Stimulated activated CD4-positive, alpha-beta T cell treated with anti-CD3 and anti-CD28 coated beads, Interleukin-2, amount 100 ng/mL, for 48 hours (primary cell): ENCODE measurements at places on chromosomes 12 and 14.

DNA sequence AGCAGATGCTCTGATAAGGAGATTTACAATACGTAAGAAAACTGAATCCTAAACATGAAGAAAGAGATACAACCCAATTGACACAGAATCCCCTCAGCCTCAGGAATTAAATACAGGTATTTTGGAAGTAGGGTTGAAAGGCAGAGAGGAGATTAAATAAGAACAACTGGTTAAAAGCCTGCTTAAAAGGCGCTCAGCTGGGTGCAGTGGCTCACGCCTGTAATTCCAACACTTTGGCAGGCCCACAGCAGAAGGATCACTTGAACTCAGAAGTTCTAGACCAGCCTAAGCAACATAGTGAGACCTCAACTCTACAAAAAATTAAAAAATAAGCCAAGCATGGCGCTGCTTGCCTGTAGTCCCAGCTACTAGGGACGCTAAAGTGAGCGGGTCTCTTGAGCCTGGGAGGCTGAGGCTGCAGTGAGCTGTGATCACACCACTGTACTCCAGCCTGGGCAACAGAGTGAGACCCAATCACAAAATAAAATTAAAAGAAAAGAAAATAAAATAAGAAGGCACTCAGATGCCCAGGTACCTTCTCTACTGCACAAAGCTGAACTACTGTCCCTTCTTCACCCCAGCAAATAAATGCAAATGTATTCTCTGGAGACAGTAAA is 32.9 kb downstream of the MED13L start:
- no peak for DNase-seq

DNA sequence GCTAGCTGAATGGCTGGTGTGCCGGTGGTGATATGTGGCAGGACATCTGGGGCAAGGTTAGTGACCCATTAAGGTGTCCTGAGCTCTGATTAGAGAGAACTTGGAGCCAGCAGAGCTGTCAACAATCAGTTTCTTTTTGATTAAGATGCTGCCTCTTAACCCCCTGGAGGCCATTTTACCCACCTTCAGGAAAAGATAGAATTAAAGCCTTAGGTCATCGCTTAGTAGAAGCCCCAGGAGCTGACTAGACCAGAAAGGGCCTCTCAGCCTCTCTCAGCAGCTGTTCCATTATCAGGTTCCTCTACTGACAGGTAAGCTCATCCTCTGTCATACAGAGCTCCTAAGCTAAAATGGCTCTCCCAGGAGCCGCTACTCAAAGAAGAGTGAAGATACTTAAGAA is 339.0 kb downstream of the FUT8 start:
- no peak for DNase-seq

- no peak for DNase-seq
Measured at GRCh38 chr12:62689042-62689839, 222.6 kb downstream of the MON2 start.

DNA sequence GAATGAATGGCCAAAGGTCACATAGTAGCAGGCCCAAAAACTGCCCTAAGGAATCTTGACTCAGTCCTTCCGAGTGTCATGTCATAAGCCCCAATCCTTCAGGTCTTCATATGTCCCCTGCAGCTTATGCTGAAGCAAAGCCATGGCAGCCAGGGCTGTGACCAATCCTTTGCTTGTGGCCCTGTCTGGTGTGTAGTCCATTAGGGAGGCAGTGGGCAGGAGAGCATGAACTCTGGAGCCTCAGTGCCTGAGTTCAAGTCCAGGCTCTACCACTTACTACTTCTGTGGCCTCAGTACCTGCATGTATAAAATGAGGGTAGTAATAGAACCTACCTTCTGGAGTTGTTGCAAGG is 20.3 kb downstream of the PLEKHG3 start:
- no peak for DNase-seq

GRCh38 chr12:26298785-26299621 is 103.6 kb downstream of the SSPN start:
- DNase-seq = no peak

DNA sequence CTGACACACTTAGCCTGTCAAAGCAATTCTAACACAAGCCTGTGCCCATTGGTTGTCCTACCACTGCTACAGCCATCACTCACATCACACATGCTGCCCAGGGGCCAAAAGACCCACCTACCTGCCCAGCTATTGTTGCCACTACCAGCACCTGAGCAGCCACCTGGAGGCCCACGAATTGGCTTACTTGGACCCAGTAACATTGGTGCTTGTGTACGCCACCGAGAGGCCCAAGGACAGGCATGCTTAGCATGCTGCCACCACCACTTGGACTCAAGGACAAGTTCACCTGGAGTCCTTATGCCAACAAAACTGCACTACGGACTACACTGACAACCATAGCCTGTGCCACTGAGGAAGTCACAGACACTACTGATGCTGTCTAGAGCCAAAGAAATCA is 221.1 kb downstream of the SLC38A4 start:
- no peak for DNase-seq
